ENCODE measurements at places on chromosomes 16 and 17.

DNA sequence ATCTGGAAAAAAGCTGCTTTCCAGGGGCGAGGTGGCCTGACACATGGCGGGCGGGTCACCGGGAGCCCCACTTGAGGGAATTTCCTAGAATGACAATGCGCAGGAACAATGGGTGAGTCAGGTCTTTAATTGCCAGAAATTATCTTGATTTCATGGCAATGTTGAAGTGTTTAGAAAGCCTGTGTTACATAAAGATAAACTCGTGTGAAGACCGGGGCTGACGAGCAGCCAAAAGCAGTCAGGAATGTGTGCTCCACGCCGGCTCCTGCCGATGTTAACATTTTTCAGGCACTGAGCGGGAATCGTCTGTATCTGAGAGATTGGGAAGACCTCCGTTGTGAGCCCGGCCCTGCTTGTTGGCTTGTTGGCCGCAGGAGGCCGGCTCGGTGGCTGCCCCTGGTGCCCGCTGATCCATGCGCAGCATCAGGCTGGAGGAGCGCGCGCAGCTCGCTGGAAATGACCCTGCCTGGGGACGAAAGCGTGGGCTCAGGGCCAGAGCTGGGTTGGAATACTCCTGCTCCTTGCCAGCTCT is 353.1 kb downstream of the FOXL1 start:
- no peak for DNase-seq

- DNase-seq = no peak
Measured at GRCh38 chr17:33889040-33889439, 366.0 kb upstream of the CCL2 start.

GRCh38 chr17:45299361-45299760 is 17.5 kb downstream of the MAP3K14 start:
- DNase-seq = no peak

GRCh38 chr17:4417129-4417667 is 16.5 kb upstream of the SPNS3 start:
- no peak for DNase-seq

GRCh38 chr16:87878704-87879103 is 9.4 kb upstream of the SLC7A5 start:
- no peak for DNase-seq

Measured in activated T-cell treated with anti-CD3 and anti-CD28 coated beads for 24 hours (primary cell).